ENCODE measurements at places on chromosomes 6 and 20.

DNA sequence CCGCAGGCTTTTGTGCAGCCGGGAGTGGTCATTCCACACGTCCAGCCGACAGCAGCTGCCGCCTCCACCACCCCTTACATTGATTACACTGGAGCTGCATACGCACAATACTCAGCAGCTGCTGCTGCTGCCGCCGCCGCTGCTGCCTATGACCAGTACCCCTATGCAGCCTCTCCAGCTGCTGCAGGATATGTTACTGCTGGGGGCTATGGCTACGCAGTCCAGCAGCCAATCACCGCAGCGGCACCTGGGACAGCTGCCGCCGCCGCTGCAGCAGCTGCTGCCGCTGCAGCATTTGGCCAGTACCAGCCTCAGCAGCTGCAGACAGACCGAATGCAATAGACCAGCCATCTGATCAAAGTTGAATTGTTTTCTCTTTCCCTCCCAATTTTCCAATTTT lies 10.6 kb downstream of the RBM24 start:
- no peaks in the 10 kb centered on the region for H3K4me1 ChIP-seq
- H3K27ac ChIP-seq: no peak overlapping the region
- H3K4me3 ChIP-seq: no peak overlapping the region
- H3K27me3 ChIP-seq: no peaks in the 10 kb centered on the region
- DNase-seq: no peak

- no peaks in the 10 kb centered on the region for H3K36me3 ChIP-seq
- no peaks in the 10 kb centered on the region for H3K27me3 ChIP-seq
- H3K27ac ChIP-seq: no peak overlapping the region
- H3K4me1 ChIP-seq: no peaks in the 10 kb centered on the region
These were observed 77.8 kb downstream of the JAG1 start for GRCh38 chr20:10595985-10596384.

DNA sequence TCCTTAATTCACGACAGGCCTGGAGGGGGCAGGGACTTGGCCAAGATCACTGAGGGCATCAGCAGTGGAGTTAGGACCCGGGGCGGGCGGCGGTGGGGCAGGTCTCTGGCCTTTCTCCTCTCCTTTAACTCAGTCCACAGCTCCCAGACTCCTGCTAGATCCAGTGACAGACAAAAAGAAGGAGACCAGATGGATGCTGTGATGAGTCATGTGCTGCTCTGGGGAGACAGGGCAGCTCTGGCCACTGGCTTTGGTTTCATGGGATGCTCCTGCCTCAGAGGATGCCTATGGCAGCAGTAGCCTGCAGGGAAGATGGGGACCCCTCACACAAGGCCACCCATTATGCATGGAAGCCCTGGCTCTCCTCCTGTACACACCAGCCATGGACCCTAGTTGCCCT lies 20.5 kb downstream of the EPB41L1 start:
- H3K4me3 ChIP-seq: no peak overlapping the region
- no peaks in the 10 kb centered on the region for H3K36me3 ChIP-seq
- no peaks in the 10 kb centered on the region for H3K27me3 ChIP-seq
- H3K27ac ChIP-seq: no peak overlapping the region

GRCh38 chr20:45341939-45342854 lies 6.0 kb downstream of the SDC4 start:
- peak overlapping the region; percentile 33 for H3K4me3 ChIP-seq
- H3K36me3 ChIP-seq: no peaks in the 10 kb centered on the region
- H3K27ac ChIP-seq: peak overlapping the region; percentile 89
- DNase-seq: no peak

- 0 out of 2 replicates have a peak, but pooled peaks cover 9% of the 10 kb centered on the region for H3K4me1 ChIP-seq
- H3K27ac ChIP-seq: no peak overlapping the region
- H3K4me3 ChIP-seq: no peak overlapping the region
These were observed 166.8 kb downstream of the SAMD5 start for GRCh38 chr6:147675281-147675680.

DNA sequence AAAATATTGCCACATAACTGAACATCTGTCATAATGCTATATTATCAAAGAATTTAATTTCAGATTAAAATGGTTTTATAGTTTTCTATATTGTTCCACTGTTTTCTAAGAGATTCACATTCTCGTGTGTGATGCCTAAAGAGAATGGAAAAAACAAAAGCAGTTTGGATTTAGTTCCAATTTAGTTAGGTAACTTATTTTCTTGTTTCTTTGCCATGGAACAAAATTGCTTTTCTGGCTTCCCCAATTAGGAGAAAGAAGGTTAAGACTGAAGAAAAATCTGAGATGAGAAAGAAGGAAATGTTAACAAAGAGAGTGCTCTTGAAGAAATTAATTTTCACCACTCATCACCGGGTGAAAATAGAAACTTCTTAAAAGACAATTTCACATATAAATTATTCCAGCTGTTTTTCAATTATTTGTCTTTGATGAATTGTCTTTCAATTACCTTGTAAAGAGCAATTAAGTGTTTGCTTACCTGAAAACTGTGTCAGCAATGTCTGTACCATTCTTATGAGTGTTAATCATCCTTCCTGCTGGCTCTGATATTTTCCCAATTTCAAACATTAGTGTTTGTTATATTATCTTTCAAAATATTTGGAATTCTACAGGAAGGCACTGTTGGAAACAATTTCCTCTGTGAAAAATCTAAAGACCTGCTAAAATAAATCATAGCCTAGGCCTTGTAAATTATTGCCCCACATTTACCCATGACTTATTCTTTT lies 19.5 kb downstream of the PHACTR2 start:
- no peaks in the 10 kb centered on the region for H3K27me3 ChIP-seq
- no peak overlapping the region for H3K27ac ChIP-seq
- no peak overlapping the region for H3K4me3 ChIP-seq
- H3K4me1 ChIP-seq: peaks cover 3% of the 10 kb centered on the region
- H3K36me3 ChIP-seq: no peaks in the 10 kb centered on the region

GRCh38 chr6:82906951-82907350 lies 158.7 kb downstream of the UBE3D start:
- H3K27me3 ChIP-seq: no peaks in the 10 kb centered on the region
- no peak overlapping the region for H3K4me3 ChIP-seq
- H3K27ac ChIP-seq: no peak overlapping the region
- DNase-seq: no peak
- H3K36me3 ChIP-seq: no peaks in the 10 kb centered on the region
- H3K4me1 ChIP-seq: no peaks in the 10 kb centered on the region

DNA sequence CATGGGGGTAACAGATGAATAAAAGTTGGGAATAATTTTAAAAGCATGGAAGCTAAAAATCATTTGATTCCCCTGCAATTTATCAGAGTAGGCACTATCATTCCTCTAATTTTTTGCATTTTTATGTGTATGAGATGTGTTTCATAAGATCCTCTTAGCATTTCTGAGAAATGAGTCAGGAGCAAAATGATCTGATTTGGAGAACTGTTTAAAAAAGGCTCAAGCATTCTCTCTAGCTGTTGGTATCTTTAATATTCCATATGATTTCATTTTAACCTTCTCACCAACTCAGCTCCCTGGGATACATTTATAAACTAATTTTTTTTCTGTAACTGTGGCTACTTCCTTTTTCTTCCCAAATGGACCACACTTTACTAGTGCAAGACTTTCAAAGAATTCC lies 60.9 kb downstream of the MCHR2 start:
- no peaks in the 10 kb centered on the region for H3K27me3 ChIP-seq
- DNase-seq: no peak
- no peak overlapping the region for H3K27ac ChIP-seq
- H3K4me3 ChIP-seq: no peak overlapping the region

- H3K4me3 ChIP-seq: no peak overlapping the region
- peaks cover 10% of the 10 kb centered on the region for H3K4me1 ChIP-seq
- no peak for DNase-seq
- no peaks in the 10 kb centered on the region for H3K27me3 ChIP-seq
- H3K36me3 ChIP-seq: no peaks in the 10 kb centered on the region
These were observed 113.1 kb downstream of the TIAM2 start for GRCh38 chr6:155108070-155108820.

- no peak overlapping the region for H3K27ac ChIP-seq
- H3K36me3 ChIP-seq: no peaks in the 10 kb centered on the region
- H3K4me3 ChIP-seq: no peak overlapping the region
- H3K27me3 ChIP-seq: no peaks in the 10 kb centered on the region
These were observed 10.9 kb downstream of the EYA2 start for GRCh38 chr20:46905364-46906125.

- no peak overlapping the region for H3K4me3 ChIP-seq
- no peaks in the 10 kb centered on the region for H3K27me3 ChIP-seq
- no peaks in the 10 kb centered on the region for H3K4me1 ChIP-seq
- no peak for DNase-seq
These were observed 26.5 kb upstream of the INSM1 start for GRCh38 chr20:20341371-20341770.

- H3K4me3 ChIP-seq: no peak overlapping the region
- H3K36me3 ChIP-seq: no peaks in the 10 kb centered on the region
- H3K27ac ChIP-seq: no peak overlapping the region
- H3K4me1 ChIP-seq: no peaks in the 10 kb centered on the region
- no peaks in the 10 kb centered on the region for H3K27me3 ChIP-seq
These were observed 251.4 kb upstream of the MANEA start for GRCh38 chr6:95325916-95326315.

- H3K36me3 ChIP-seq: no peaks in the 10 kb centered on the region
- no peaks in the 10 kb centered on the region for H3K4me1 ChIP-seq
- H3K4me3 ChIP-seq: no peak overlapping the region
- H3K27me3 ChIP-seq: no peaks in the 10 kb centered on the region
These were observed 1159.1 kb upstream of the CITED2 start for GRCh38 chr6:140533526-140533925.

GRCh38 chr6:7232351-7232750 lies 80.6 kb downstream of the SSR1 start:
- peaks cover 23% of the 10 kb centered on the region for H3K36me3 ChIP-seq
- H3K4me1 ChIP-seq: no peaks in the 10 kb centered on the region
- no peak for DNase-seq

- H3K27ac ChIP-seq: no peak overlapping the region
- H3K36me3 ChIP-seq: no peaks in the 10 kb centered on the region
- no peaks in the 10 kb centered on the region for H3K27me3 ChIP-seq
- H3K4me3 ChIP-seq: no peak overlapping the region
- 0 out of 2 replicates have a peak, but pooled peaks cover 2% of the 10 kb centered on the region for H3K4me1 ChIP-seq
- DNase-seq: no peak
These were observed 32.7 kb upstream of the MAP7 start for GRCh38 chr6:136582711-136583471.

- DNase-seq: no peak
- H3K4me3 ChIP-seq: no peak overlapping the region
- H3K27me3 ChIP-seq: no peaks in the 10 kb centered on the region
- no peaks in the 10 kb centered on the region for H3K4me1 ChIP-seq
- H3K27ac ChIP-seq: no peak overlapping the region
These were observed 223.7 kb upstream of the SULF2 start for GRCh38 chr20:48008850-48009515.

GRCh38 chr6:137666202-137666774 lies 172.1 kb upstream of the OLIG3 start:
- no peaks in the 10 kb centered on the region for H3K36me3 ChIP-seq
- H3K27me3 ChIP-seq: no peaks in the 10 kb centered on the region
- no peak overlapping the region for H3K27ac ChIP-seq
- H3K4me3 ChIP-seq: no peak overlapping the region

DNA sequence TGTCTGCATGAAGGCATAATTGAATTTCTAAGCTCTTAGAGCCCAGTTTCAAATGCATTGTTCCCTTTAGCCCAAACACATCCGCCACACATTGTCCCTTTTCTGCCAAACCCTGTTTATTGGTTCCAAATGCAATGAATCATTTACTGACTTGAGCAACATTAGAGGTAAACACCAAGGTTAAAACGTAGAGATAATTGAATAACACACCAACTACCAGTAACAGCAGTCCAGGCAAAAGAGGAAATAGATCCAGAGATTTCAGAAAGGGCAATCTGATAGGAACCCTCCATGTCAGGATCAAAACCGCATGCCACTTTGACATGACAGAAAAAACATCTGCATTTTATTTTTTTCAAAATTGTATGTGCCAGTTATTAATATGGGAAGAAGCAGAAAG lies 114.8 kb downstream of the PKHD1 start:
- DNase-seq: no peak
- no peaks in the 10 kb centered on the region for H3K4me1 ChIP-seq
- H3K36me3 ChIP-seq: no peaks in the 10 kb centered on the region
- no peaks in the 10 kb centered on the region for H3K27me3 ChIP-seq
- H3K27ac ChIP-seq: no peak overlapping the region

- peaks cover 2% of the 10 kb centered on the region for H3K4me1 ChIP-seq
These were observed 104.4 kb upstream of the SYNCRIP start for GRCh38 chr6:85747093-85747492.

GRCh38 chr6:32046450-32047083 lies 8.4 kb downstream of the CYP21A2 start:
- H3K4me3 ChIP-seq: no peak overlapping the region
- H3K36me3 ChIP-seq: no peaks in the 10 kb centered on the region
- no peaks in the 10 kb centered on the region for H3K27me3 ChIP-seq
- H3K27ac ChIP-seq: peak overlapping the region; percentile 61
- H3K4me1 ChIP-seq: peaks cover 7% of the 10 kb centered on the region

- H3K27me3 ChIP-seq: no peaks in the 10 kb centered on the region
- H3K4me3 ChIP-seq: no peak overlapping the region
- DNase-seq: no peak
- H3K36me3 ChIP-seq: no peaks in the 10 kb centered on the region
- H3K4me1 ChIP-seq: no peaks in the 10 kb centered on the region
These were observed 81.2 kb downstream of the SPTLC3 start for GRCh38 chr20:13089950-13090469.

- H3K36me3 ChIP-seq: no peaks in the 10 kb centered on the region
- H3K4me1 ChIP-seq: peaks cover 11% of the 10 kb centered on the region
- H3K4me3 ChIP-seq: no peak overlapping the region
- peaks cover 47% of the 10 kb centered on the region for H3K27me3 ChIP-seq
- no peak overlapping the region for H3K27ac ChIP-seq
These were observed 115.3 kb downstream of the RTN4IP1 start for GRCh38 chr6:106513808-106514582.

DNA sequence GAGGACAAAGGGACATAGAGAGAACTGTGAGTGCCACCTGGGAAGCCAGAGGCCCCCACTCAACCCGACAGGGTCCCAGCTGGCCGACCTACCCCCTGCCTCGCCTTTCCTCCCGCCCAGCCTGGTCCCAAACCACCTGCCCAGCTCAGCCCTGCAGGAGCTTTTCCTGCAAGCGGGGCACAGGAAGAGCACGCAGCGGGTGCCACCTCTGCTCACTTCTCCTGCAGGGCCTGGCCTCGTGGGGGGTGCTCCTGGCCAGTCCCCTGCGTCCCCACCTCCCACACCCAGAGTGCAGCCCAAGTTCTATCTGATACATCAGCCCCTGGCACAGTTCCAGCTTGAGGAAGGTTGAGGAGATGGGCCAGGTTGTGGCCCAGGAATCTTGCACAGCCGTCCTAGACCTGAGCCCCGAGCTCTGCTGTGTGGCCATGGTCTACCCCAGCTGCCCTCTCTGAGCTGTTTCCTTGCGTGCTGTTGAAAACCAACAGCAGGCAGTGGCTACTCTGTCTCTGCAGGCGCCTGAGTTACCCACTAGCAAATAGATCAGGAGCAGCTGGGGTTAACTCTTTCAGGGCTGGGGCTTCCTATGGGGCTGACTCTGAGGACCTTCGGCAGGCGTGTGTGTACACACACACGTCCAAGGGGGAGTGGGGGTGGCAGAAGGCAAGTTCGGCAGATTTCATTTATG lies 1.7 kb downstream of the NECAB3 start:
- H3K36me3 ChIP-seq: peaks cover 6% of the 10 kb centered on the region
- no peak overlapping the region for H3K27ac ChIP-seq
- DNase-seq: no peak
- H3K4me1 ChIP-seq: peaks cover 15% of the 10 kb centered on the region
- H3K27me3 ChIP-seq: no peaks in the 10 kb centered on the region

Measured in H1 (cell line).